ENCODE measurements at places on chromosomes 13 and 19. TPM values are rescaled to one million over a fixed set of nuclear protein-coding genes. Genes with fewer than 3 reads are reported as not detected.

SMIM44 gene
- total RNA-seq = not detected

DNA sequence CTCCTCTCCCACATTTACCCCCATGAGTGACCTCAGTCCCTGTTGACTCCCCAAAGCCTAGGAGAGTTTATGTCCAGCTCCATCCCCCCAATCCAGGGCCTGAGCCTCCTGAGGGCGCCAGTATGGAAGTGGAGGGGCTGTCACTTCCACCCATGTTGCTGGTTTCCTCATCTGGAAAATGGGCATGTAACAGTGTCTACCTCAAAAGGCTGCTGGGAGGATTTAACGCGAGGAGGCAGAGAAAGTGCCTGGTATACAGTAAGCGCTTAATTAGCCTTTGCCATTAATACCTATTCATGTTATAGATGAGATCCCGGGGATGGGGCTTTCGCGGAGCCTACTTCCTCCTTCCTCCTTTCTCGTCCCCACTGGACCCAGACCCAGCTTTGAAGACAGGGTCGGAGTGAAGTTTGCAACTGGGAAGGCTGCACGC lies 476 bp downstream of the TYK2 start:
- DNase-seq = no peak

PLVAP gene
- not detected for total RNA-seq

PLA2G4C gene
- 6.8 TPM for total RNA-seq

- peak; percentile 16 for DNase-seq
Measured at GRCh38 chr19:58328999-58329398, 2.2 kb downstream of the ZSCAN22 start.

ZNF681 gene
- 2.3 TPM for total RNA-seq

DNA sequence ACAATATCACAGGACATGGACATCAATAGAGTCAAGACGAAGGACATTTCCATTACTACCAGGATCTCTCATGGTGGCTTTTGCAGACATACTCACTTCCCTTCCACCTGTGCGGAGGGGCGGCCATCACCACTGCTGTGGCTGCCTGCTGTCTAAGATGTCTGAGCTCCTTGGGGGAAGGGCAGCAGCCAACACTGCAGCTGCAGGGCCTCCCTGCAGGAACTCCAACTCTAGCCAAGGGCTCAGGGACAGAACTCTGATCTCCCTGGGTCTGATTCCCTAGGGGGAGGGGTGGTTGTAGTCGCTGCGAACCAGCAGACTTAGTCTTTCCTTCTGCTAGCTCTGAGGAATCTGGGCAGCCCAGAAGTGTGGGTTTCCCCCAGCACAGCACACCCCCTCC lies 78.9 kb upstream of the ANKRD10 start:
- no peak for DNase-seq

GRCh38 chr19:16342002-16342715 lies 17.5 kb downstream of the KLF2 start:
- DNase-seq = peak; percentile 82

GRCh38 chr13:26946684-26947343 lies 186.2 kb upstream of the GPR12 start:
- DNase-seq = peak; percentile 53

DNA sequence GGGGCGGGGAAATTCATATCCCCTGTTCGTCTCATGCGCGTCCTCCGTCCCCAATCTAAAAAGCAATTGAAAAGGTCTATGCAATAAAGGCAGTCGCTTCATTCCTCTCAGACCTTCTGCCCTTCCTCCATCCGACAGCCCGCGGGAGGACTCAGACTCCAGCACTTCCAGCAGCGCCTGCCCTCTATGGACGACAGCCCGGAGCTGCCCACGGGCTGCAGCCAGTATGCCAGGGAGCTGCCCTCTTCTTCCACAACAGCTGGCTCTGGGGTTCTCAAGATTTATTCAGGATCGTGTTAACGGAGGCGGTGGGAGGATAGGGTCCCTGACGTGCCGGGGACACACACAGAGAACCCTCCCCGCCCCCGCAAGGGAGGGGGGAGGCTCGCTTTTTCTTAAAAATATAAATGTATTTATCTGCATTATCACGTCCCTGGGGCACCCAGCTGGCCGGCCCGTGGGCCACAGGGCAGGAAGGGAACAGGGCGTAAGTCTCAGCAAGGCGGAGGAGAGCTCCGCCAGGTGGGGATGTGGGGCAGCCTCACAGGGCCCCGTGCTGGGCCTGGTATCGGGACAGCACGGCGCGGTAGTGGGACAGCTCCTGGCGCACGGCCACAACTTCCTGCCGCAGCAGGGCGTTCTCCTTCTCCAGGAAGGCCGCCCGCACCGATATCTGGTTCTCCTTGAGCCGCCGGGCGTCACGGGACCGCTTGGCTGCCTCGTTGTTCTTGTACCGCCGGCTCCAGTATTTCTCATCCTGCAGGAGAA lies 6.7 kb downstream of the DBP start:
- DNase-seq = peak; percentile 53

GRCh38 chr13:91719033-91719432 lies 320.6 kb downstream of the GPC5 start:
- no peak for DNase-seq

- no peak for DNase-seq
Measured at GRCh38 chr13:45778882-45779281, 72.7 kb downstream of the SIAH3 start.

LNX2 gene
- 5.3 TPM for total RNA-seq

DNA sequence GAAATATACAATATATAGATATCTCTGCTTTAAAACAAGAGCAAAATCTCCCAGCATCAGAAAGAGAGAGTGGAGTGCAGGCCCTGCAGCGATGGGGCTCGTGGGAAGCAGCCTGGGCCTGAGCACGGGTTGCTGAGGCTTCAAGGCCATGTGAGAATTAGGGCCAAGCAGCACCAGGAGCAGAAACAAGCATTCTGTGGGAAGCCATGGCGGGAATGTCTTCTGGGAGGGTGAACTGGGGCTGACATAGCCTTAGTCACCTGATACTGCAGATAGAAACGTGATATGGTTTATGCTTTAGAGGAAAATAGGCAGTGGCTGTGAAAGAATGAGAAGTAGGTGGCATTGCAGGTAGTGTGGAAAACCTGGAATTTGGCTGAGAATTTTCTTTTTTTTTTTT lies 472.3 kb downstream of the IRS2 start:
- DNase-seq = no peak

ZNF91 gene
- 16.9 TPM for total RNA-seq

DNA sequence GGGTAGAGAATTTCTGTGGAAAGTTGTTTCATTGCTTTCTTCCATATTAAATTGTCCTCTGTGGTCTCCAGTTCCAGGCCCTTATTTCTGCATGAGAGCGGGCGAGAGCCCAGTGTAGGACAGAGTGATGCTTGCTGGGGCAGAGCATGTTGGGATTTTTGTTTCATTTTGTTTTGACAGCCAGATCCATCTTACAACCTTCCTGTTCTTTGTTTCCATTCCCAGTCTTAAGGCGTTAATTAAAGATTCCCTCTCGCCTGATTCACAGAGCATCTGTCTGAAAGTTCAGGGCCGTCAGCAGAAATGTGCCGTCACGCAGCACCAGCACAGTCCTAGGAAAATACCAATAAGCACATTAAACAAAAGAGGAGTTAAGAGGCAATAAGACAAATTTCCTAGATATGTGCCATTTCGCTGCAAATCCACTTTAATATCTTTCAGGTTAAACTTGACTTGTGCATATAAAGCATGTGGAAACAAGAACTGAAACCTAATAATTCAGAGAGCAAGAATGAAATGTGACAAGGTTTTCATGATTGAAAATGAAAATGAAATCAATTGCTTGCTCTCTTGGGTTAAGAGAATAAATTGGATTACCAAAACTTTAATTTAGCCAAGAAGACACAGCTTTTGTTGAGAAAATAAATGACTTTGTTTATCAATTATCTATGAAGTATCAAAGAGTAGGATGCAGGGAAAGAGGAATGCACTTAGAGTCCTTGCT lies 210.7 kb upstream of the SLC10A2 start:
- DNase-seq = no peak

DNA sequence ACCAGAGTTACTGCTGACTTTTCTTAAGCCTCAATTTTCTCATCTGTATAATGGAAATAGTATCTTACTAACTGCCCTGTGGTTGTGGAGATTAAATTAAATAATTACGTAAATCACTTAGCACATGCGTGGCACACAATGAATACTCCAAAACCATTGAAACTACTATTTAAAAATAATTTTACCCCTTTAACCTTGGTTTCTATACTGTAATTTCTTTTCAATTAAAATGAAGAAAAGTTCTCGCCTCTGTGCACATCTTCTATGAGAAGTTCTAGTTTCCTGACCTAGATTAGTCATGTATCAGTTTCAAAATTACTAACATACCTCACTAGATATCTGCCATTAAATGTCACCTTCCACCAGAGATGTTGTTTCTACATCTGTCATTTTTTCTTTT lies 5.7 kb downstream of the SLITRK1 start:
- DNase-seq = no peak

TJP3 gene
- not detected for total RNA-seq

DNA sequence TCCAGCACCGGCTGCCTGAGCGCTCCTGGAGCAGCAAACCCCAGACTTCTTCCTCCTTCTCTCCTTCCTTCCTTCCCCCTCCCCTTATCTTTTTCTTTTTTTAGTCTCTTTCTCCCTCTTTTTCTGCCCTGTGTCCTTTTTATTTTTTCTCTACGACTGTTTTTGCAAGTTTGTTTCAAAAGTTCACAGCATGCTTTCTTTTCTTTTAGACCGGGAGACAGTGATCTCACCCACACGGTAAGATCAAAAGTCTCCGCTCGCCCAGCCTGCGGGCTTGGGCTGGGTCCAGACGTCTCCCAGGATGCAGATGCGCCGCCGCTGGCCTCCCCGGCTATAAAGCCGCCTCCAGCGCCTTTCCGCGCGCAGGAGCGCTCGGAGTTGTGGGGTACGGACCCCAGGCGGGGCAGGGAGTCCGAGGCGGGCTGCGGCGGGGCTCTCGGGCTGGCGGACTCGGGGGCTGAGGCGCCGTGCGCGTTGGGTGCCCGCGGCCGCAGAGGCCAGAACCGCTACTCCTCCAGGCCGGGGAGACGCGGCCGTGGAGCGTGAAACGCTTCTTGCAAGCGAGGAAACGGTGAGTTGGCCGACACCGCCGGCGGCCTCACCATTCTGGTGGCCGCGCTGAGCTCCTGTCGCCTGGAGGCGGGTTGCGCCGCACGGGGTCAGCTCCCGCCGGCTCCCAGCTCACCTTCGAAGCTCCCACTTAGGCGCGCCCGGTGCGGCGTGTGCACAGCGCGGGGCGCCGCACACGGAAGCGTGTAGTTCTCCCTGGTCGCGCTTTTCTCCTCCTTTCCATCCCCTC lies 2.0 kb upstream of the TSHZ3 start:
- peak; percentile 85 for DNase-seq

- no peak for DNase-seq
Measured at GRCh38 chr13:93101226-93101734, 125.3 kb upstream of the GPC6 start.

DNA sequence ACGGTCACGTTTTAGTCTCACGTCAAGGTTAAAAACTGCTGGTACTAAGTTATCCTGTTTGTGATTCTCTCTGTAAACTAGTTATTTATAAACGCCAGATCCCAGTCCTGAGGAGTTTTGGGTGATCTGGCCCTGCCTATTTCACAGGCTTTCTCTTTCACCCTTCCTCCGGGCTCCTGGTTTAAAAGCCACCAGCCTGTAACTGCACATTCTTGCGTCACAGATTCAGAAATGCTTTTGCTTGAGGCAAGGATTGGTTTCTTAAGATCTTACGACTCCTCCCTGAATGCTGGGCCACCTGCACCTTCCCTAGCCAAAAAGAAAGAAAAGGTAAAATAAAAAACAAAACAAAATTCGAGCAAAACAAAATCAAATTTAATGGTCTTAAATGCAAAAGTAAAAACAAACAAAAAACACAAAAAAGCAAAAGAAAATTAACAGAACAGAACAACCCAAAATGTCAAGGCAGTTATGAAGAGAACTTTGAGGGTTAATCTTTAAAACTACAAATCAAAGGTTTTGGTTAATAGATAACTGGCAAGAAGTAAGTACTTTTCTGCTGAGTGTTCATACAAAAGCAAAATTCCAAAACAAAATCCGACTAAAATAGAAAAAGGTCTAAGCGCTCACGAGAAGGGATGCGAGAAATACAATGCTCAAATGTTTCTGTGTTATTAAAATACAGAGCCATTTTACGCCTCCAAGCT lies 18.6 kb upstream of the TIMM44 start:
- DNase-seq = no peak

GRCh38 chr13:20460761-20461160 lies 64.9 kb downstream of the CRYL1 start:
- no peak for DNase-seq

- peak; percentile 38 for DNase-seq
Measured at GRCh38 chr19:38478273-38478971, 44.9 kb downstream of the RYR1 start.

TNNT1 gene
- 32.5 TPM for total RNA-seq

- peak; percentile 73 for DNase-seq
Measured at GRCh38 chr13:105721016-105721415, 814.4 kb downstream of the EFNB2 start.

THOP1 gene
- total RNA-seq = 117 TPM

- no peak for DNase-seq
Measured at GRCh38 chr13:73991884-73992283, 142.3 kb downstream of the KLF12 start.

- peak; percentile 80 for DNase-seq
Measured at GRCh38 chr13:33263976-33264619, 21.5 kb downstream of the STARD13 start.

GRCh38 chr19:38834590-38834989 lies 3.0 kb upstream of the ECH1 start:
- DNase-seq = no peak

GRCh38 chr13:111304041-111304544 lies 16.3 kb upstream of the TEX29 start:
- DNase-seq = no peak

SSC5D gene
- 3.6 TPM for total RNA-seq

DNA sequence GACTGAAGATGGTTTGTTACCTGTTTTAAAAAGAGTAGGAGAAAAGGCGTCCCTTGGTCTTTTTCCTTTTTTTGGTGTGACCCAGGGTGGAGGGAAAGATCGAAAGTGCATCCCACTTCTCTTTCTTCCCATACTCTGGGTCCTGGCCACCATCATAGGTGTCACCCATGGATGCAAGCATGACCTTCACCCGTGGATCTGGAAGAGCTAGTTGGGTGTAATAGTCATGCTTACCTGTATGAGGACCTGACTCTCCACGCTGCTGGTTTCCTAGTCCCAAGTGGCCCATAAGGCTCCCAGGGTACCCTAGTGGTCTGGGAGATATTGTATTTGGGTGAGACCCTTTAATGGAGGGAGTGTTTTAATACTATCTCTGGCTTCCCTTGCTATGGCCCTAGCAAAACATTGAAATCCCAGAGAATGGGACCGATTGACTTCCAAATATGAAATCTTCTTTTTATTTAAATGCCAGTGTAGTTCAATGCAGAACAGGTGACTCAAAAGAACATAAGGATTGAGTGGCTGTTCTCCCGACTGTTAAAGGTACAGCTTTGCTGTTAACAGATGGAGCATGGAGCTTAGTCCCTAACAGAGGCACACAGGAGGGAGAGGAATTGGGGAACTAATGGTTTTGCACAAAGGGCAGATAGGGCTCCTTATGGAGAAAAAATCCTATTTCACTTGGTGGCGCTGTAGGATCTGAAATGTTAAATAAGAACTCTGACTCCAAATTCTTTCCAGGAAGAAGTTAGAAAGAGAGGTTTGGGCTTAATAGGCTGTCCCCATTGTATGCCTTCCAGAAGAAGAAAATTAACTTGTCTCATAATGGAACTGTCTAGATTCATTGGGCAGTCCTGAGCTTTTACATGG lies 7.0 kb upstream of the ZNF550 start:
- DNase-seq = no peak

RNASEH2B gene
- total RNA-seq = 70.3 TPM

ZNF17 gene
- total RNA-seq = 9.9 TPM

ZNF154 gene
- total RNA-seq = not detected

CILP2 gene
- 0.20 TPM for total RNA-seq

PBX4 gene
- total RNA-seq = 3.0 TPM

All from RPMI7951 (cell line).